Stimulated activated CD8-positive, alpha-beta memory T cell treated with anti-CD3 and anti-CD28 coated beads, Interleukin-4, amount 100 ng/mL, for 1 hour (primary cell): ENCODE measurements at places on chromosomes 11 and 22.

GRCh38 chr11:124672536-124673215 is 863 bp downstream of the SIAE start:
- DNase-seq, result no peak

GRCh38 chr11:76808171-76808570 is 25.0 kb downstream of the TSKU start:
- no peak for DNase-seq

DNA sequence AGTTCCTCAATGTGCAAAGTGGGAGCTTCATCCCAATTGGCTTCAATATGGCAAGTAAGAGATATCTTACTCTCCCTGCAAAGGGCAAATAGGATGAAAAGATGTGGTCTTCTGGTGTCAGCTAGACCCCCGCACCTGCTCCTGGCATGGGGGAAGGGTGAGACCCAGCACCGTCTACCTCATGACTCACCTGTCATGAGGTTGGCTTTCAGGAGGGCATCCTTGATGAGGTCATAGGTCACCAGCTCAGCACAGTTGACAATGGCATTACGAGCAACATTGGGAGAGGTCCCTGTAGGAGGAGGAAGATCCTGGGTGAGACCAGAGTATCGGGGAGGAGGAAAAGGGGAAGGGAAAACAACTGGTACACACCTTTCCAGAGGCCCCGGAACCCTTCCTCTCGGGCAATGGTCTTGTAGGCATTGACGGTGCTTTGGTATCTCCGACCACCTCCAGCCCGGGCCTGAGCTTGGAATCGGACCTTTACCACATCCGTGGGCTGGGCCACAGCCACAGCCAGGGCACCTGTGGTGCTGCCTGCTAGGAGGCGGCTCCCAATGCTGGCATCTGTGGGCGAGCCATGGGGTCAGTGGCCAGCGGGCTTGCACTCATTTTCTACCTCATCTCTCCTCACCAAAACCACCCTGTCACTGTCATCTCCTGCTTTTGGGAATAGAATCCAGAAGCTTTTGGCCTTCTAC is 6.0 kb downstream of the UCP2 start:
- DNase-seq, result no peak

- no peak for DNase-seq
These were observed 197.9 kb upstream of the BDNF start for GRCh38 chr11:27898166-27898565.

DNA sequence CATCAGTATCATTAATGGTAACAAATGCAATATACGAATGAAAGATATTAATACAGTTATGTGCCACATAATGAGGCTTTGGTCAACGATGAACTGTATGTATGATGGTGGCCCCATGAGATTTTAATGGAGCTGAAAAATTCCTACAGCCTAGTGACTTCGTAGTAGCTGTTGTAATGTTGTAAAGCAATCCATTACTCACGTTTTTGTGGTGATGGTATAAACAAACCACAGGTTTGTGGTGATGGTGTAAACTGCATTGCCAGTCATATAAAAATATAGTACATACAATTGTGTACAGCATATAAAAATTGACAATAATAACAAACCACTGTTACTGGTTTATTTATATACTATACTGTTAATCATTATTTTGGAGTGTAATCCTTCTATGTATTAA is 27.4 kb upstream of the GRIA4 start:
- DNase-seq, result no peak
